ENCODE measurements at places on chromosomes 2 and 18.

GRCh38 chr2:170740660-170741059 lies 25.5 kb downstream of the SP5 start:
- no peak for DNase-seq

GRCh38 chr2:131413148-131413747 lies 49.3 kb upstream of the RAB6D start:
- peak; percentile 24 for DNase-seq

DNA sequence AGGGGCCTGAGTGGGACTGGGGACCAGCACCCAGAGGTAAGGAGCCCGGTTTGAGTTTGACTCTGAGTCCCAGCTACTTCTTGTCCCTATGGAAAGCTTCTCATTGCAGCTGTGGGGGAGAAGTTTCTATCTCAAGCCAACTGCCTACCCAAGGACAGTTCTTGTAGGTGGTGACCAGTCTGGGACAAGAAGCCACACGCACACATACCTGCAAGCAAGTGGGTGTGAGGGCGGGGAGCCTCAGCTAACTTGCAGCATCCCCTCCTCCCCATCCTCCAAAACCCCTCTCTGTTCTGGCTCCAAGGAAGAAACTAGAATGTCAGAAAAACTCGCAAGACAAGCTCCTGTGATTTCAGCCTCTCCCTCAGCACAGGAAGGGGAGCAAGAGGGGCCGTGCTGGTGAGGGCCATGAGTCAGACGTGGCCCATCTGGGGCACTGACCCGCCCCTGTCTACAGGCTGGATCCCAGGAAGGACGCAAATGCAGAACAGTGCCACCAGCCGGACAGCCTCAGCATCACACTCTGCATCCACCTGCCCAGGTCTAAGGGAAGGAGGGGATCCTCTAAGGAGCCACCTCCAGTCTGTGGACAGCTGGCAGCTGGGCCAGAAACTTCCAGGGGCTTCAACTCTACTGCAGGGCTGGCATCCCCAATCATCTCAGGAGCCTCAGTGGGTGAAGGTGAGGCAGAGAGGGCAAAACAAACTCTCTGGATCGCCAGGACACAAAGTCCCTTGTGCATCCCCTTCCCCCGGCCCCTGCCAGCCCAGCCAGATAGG lies 103.4 kb downstream of the TNS1 start:
- peak; percentile 58 for DNase-seq

DNA sequence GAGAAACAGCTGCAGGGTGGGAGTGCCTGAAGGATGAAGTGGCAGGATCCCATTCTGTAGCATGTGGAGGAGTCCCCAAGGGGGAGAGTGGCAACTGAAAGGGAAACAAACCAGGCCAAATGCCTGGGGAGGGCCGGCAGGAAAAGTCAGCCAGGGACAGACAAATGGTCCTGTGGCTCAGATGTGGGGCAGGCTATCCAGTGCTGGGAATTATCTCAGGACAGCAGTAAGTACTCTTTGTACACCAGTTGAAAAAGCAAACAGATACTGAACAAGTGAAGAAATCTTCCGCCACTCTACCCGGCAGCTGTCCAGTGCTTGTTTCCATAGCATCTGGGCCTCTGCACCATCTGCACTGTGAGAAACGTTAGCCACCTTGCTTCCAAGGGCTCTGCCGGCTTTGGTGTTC lies 408.9 kb downstream of the LRATD1 start:
- no peak for DNase-seq

GRCh38 chr2:109535217-109535946 lies 78.4 kb downstream of the SEPTIN10 start:
- no peak for DNase-seq

DNA sequence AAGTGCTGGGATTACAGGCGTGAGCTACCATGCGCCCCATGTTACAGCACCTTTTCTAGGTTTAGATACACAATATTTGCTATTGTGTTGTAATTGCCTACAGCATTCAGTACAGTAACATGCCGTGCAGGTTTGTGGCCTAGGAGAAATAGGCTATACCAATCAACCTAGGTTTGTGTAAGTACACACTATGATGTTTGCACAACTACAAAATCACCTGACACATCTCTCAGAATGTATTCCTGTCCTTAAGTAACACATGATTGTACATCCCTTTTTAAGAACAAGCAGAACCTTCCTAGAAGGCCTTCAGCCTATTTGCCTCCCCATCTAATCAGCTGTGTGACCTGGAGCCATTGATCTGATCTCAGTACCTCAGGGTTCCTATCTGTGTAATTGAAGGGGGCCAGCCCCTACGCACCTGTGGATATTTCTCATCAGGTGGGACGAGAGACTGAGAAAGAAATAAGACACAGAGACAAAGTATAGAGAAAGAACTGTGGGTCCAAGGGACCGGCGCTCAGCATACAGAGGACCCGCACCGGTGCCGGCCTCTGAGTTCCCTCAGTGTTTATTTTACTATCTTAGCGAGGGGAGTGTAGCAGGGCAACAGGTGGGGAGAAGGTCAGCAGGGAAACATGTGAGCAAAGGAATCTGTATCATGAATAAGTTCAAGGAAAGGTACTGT lies 18.7 kb upstream of the TMBIM1 start:
- DNase-seq, result no peak

Measured in foreskin keratinocyte (primary cell).